ENCODE measurements at places on chromosomes 1 and 21.

- DNase-seq, result peak; percentile 92
Measured at GRCh38 chr1:115179397-115180079, 90.2 kb upstream of the TSPAN2 start.

DNA sequence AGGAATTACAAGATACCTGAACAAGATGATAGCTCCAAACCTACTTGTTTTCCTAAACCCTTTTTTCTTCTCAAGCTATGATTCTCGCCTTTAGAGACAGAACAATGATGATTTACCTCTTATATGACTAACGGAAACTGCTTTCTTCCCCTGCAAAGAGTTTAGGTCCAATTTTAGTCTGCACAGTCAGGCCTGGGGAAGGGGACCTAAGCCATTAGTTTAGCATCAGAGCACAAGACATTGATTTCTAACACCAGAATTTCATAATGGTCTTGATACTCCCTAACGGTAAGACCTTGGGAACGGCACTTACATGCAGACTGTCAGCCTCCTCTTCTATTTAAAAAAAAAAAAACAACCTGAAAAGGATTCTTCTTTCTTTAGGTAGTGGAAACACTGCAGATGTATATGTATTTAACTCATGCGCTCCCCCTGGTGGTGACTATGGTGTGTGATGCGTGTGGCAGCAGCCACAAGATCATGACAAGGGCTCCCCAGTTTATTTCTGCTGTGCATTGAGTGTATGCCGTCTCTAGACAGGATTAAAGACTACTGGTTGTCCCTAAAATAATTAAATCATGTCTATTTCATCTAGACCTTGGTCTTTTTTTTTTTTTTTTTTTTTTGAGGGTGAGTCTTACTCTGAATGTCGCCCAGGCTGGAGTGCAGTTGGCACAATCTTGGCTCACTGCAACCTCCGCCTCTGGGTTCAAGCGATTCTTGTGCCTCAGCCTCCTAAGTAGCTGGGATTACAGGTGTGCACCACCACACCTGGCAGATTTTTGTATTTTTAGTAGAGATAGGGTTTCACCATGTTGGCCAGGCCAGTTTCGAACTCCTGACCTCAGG lies 37.3 kb upstream of the TMEM222 start:
- DNase-seq, result no peak

- no peak for DNase-seq
Measured at GRCh38 chr1:154791292-154792166, 78.6 kb downstream of the KCNN3 start.

GRCh38 chr1:207510444-207510843 lies 14.5 kb downstream of the CR1 start:
- DNase-seq, result no peak

GRCh38 chr1:103266036-103266435 lies 157.7 kb upstream of the COL11A1 start:
- peak; percentile 21 for DNase-seq

- DNase-seq, result no peak
Measured at GRCh38 chr1:25650289-25650576, 33.6 kb downstream of the MAN1C1 start.

- no peak for DNase-seq
Measured at GRCh38 chr1:39707506-39707905, 16.3 kb upstream of the HPCAL4 start.

GRCh38 chr1:248841702-248842395 lies 3.8 kb downstream of the ZNF672 start:
- DNase-seq, result no peak

GRCh38 chr1:178093494-178093950 lies 382 bp upstream of the RASAL2 start:
- peak; percentile 83 for DNase-seq

DNA sequence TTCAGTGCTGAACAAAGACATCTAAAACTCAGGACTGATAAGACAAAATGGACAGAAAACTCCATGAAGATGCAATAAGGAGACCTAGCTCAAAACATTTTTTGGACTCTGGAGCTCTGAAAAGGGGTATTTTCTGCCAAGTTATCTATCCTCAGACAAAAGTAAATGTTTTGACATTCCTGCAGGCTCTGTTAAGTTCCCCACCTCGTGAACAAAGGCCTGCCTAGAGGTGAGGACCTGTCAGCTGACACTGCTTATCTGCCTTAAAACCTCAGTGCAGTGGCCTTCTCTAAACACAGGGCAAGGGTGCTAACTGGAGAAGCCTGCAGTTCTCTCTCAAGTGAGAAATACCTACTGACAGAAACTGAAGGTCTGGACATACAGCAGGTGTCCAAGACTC lies 41.1 kb downstream of the COLGALT2 start:
- no peak for DNase-seq

DNA sequence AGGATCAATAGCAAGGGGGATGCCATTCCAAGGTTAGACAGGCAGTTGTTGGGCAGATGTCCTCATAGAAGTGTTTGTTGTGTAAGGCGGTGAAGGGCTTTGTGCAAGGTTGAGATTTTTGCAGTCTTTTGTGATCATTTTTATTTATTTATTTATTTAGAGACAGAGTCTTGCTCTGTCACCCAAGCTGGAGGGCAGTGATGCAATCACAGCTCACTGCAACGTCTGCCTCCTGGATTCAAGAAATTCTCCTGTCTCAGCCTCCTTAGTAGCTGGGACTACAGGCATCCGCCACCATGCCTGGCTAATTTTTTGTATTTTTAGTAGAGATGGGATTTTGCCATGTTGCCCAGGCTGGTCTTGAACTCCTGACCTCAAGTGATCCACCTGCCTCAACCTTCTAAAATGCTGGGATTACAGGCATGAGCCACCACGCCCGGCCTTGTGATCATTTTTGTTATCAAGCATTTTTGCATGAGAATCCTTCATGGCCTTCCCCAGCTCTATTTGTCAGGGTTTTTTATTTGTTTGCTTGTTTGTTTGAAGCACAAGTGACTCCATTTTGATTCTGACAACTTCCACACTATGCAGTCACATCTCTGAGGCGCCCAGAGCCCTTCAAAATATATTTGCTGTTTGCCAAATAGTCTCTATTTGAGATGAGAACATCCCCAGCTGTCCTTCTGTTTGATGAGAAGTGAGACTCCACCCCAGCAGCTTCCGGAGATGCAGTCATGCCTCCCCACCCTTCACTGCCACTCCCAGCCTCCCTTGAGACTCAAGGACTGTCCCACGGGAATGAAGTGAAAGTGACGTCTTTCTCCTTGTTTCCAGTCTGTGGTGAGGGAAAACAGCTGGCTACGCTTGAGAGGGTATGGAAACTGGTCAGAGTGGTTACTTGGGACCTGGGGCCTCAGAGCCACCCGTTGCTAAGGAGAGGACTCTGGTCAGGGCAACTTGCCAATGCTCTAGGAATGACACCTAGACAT lies 38.0 kb downstream of the TMEM50B start:
- peak; percentile 53 for DNase-seq

GRCh38 chr1:69747207-69747606 lies 179.5 kb downstream of the LRRC7 start:
- no peak for DNase-seq

GRCh38 chr21:46666941-46667740 lies 31.7 kb downstream of the PRMT2 start:
- no peak for DNase-seq

GRCh38 chr1:30445449-30445848 lies 277.9 kb downstream of the MATN1 start:
- no peak for DNase-seq

DNA sequence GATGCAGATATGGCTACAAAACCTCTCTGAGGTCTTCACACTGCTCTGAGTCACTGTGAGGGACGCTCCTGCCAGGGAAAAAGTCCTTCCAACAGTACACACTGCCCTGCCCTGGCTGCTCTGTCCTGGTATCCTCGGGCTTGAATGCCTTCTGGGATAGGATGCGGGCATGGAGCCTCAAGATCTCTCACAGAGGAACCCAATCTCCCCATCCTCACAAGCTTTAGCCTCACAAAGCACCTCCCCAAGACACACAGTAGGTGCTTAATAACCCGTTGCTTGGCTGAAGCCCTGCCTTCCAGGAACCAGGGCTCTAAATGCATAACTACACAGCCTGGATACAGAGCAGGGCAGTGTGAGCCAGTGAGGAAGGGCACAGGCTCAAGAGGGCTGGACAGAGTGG lies 9.2 kb downstream of the RAP1GAP start:
- DNase-seq, result no peak

GRCh38 chr1:10299151-10299550 lies 88.8 kb downstream of the KIF1B start:
- DNase-seq, result no peak

GRCh38 chr1:242017580-242018233 lies 18.8 kb upstream of the MAP1LC3C start:
- no peak for DNase-seq

- no peak for DNase-seq
Measured at GRCh38 chr1:7745783-7746182, 25.3 kb upstream of the VAMP3 start.

GRCh38 chr1:26794391-26794790 lies 6.6 kb downstream of the PIGV start:
- no peak for DNase-seq

DNA sequence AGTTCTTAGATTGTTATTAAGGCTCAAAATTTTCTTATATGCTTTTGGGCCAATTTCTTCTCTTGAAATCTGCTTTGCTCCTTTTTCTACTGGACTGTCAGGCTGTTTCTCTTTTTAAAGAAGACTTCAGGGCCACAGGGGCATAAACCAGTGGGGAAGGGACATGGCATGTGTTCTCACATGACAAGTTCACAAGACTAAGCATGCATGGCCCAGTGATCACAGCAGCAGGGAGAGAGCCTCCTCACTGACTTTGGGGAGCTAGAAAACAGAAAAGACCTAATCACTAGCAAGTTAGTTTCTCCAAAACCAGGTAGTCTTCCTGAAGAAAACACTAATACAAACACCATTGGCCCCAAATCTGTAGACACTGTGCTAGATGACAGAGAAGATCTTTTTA lies 64.8 kb downstream of the RAB3GAP2 start:
- no peak for DNase-seq

- no peak for DNase-seq
Measured at GRCh38 chr1:160657250-160657781, 10.5 kb upstream of the SLAMF1 start.

DNA sequence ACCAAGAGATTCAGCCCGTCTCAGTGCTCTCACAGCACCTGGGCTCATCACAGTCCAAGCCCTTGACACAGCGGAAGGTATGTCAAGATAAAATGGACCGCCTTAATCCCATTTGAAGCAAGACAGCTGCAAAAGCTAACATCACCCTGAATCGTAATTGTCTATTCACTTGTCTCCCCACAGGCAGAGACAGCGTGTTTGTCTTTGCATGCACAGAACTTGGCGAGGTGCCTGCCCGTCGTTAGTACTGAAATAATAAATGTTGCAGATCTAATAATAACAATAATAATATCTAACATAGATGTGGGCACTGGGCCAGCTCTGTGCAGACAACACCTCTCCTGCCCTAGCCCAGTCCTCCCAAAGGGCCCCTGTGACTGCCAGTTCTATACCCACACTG lies 271.7 kb downstream of the NPHP4 start:
- no peak for DNase-seq

DNA sequence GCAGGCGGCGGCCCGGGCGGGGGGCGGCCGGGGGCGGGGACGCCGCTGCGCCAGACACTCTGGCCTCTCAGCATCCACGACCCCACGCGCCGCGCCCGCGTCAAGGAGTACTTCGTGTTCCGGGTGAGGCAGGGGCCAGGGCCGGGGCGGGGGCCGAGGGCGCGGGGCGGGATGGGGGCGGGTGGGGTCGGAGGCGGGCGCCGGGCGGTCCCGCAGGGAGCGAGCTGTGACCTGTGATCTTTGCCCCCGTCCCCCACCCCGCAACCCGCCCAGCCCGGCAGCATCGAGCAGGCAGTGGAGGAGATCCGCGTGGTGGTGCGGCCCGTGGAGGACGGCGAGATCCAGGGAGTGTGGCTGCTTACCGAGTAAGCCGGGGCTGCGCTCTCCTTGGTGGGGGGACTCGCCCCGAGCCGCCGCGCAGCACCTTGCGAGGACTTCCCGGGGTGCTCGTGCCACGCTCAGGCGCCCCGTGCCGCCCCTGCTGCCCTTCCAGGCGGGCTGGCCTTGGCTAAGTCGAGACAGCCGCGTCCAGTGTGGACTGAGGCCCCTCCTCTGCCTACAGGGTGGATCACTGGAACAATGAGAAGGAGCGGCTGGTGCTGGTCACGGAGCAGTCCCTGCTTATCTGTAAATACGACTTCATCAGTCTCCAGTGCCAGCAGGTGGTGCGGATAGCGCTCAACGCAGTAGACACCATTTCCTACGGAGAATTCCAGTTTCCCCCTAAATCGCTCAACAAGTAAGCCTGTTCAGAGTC lies 514 bp downstream of the TPRG1L start:
- DNase-seq, result no peak

- DNase-seq, result peak; percentile 1
Measured at GRCh38 chr1:197614916-197615692, 160.2 kb downstream of the DENND1B start.

GRCh38 chr1:184854036-184854435 lies 99.4 kb upstream of the EDEM3 start:
- no peak for DNase-seq

DNA sequence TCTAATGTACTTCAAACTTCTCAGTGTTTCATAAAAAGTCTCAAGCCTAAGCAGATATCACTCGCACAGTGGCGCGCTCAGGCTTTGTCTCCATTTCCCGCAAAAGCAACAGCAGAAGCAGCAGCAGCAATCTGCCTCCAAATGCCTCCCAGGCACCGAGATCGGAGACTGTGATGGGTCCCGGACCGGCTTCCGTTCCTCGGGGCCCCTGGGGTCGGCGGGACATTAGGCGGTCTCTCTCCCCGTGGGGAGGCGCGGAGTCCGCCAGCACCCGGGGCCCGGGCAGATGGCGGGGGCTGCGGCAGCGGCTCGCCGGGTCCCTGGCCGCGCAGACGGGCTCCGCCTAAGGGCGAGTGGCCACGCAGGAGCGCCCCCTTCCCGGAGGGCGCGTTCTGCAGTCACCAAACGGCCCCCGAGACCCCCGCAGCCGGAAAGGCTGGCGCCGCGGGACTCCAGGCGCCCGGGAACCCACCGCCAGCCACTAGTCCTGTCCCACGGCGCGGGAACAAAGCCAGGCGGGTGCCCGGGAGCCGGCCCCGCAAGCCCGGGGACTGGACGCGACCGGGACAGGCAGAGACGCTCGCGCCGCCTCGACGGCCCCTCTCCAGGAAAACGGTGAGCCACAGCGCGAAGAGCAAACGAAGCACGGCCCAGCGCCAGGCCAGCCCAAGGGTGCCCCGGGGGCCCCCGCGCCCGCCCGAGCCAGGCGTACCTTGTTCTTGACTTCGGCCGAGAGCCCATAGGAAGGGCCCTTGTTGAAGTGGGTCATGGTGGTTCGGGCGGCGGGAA lies 590 bp downstream of the CNN3 start:
- DNase-seq, result no peak

GRCh38 chr21:34754690-34755647 lies 86.2 kb downstream of the CLIC6 start:
- DNase-seq, result no peak

DNA sequence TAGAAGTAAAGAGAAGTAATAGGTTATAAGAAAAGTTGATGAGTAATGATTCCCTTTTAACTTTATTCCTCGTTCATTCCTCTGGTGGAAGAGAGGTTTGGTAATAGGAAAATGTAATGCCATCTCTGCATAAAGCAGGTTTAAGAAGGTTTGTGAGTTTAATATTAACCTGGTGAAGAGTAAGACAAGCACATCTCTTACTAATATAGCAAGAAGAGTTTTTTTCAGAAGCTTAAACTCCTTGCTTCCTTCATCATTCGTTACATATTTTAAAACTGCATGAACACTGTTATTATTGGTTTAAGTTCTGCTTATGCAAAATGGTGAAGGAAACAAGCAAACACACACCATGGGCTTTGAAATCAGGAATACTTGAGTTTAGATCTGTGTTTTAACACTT lies 9.2 kb upstream of the PLA2G4A start:
- no peak for DNase-seq
